ENCODE measurements at places on chromosomes 3 and 15.

- H3K27me3 ChIP-seq, result peaks cover 4% of the 10 kb centered on the region
- no peak overlapping the region for H3K4me3 ChIP-seq
- no peaks in the 10 kb centered on the region for H3K36me3 ChIP-seq
- DNase-seq, result no peak
- H3K4me1 ChIP-seq, result no peaks in the 10 kb centered on the region
- no peak overlapping the region for H3K27ac ChIP-seq
Measured at GRCh38 chr3:73216310-73216709, 154.9 kb downstream of the EBLN2 start.

GRCh38 chr3:52018319-52019000 lies 22.8 kb upstream of the RPL29 start:
- no peak overlapping the region for H3K27ac ChIP-seq
- no peaks in the 10 kb centered on the region for H3K27me3 ChIP-seq
- no peaks in the 10 kb centered on the region for H3K36me3 ChIP-seq
- no peak for DNase-seq

- H3K36me3 ChIP-seq, result no peaks in the 10 kb centered on the region
- no peaks in the 10 kb centered on the region for H3K27me3 ChIP-seq
- no peak overlapping the region for H3K4me3 ChIP-seq
- no peak overlapping the region for H3K27ac ChIP-seq
- no peaks in the 10 kb centered on the region for H3K4me1 ChIP-seq
- no peak for DNase-seq
Measured at GRCh38 chr3:139465636-139466035, 10.7 kb downstream of the RBP2 start.

- H3K27me3 ChIP-seq, result no peaks in the 10 kb centered on the region
- H3K4me1 ChIP-seq, result no peaks in the 10 kb centered on the region
- H3K27ac ChIP-seq, result no peak overlapping the region
Measured at GRCh38 chr3:153138276-153139210, 23.5 kb upstream of the RAP2B start.

DNA sequence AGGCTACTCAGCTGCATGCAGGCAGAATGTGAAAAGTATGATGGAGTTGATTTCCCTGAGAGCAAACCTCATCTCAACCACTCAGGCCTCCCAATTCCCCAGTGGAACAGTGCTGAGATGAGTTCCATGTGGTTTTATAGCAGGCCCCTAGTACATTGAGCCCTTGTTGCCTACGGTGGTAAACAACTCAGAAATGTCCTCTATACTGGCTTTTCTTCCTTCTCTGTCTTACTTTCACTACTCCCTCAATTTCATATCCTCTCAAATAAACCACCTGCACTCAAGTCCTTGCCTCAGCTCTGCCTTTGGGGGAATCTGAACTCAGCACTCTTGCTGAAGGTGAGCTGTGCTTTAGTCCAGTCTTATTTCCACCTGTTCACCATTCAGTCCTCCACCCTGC lies 399.9 kb downstream of the PDCD6IP start:
- no peaks in the 10 kb centered on the region for H3K27me3 ChIP-seq
- H3K36me3 ChIP-seq, result no peaks in the 10 kb centered on the region
- no peak overlapping the region for H3K4me3 ChIP-seq
- H3K4me1 ChIP-seq, result no peaks in the 10 kb centered on the region
- DNase-seq, result no peak

GRCh38 chr3:133384331-133385027 lies 15.4 kb upstream of the BFSP2 start:
- no peak for DNase-seq
- H3K27ac ChIP-seq, result no peak overlapping the region
- H3K4me1 ChIP-seq, result no peaks in the 10 kb centered on the region
- H3K4me3 ChIP-seq, result no peak overlapping the region
- no peaks in the 10 kb centered on the region for H3K36me3 ChIP-seq
- H3K27me3 ChIP-seq, result no peaks in the 10 kb centered on the region

DNA sequence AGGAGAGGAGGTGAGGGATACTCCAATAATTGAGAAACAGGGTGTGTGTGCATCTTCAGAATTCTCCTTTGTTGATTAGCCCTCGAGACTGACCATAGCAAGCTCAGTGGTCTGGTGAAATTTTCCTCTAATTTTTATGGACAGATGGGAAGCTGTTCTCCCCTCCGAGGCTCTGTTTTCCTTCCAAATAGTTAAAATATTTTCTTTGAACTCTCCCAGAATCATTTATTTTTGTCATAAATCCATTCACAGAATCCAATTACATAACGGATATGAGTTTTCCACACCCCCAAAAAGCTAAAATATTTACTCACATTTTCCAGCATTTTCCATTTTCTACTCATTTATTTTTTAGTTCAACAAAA lies 36.5 kb downstream of the QTRT2 start:
- no peaks in the 10 kb centered on the region for H3K27me3 ChIP-seq
- H3K4me3 ChIP-seq, result no peak overlapping the region
- no peaks in the 10 kb centered on the region for H3K4me1 ChIP-seq
- DNase-seq, result no peak

GRCh38 chr3:172065967-172066762 lies 26.8 kb downstream of the FNDC3B start:
- no peak overlapping the region for H3K27ac ChIP-seq
- no peak overlapping the region for H3K4me3 ChIP-seq
- H3K36me3 ChIP-seq, result no peaks in the 10 kb centered on the region

Data from effector memory CD4-positive, alpha-beta T cell (primary cell).